ENCODE measurements at places on chromosomes 16 and 17.

GRCh38 chr16:50257876-50258275 lies 8.5 kb upstream of the ADCY7 start:
- DNase-seq = no peak

- no peak for DNase-seq
These were observed 1.0 kb upstream of the ANTKMT start for GRCh38 chr16:719815-720446.

GRCh38 chr16:50315346-50315997 lies 49.1 kb downstream of the ADCY7 start:
- no peak for DNase-seq

GRCh38 chr16:27314161-27314723 lies 468 bp downstream of the IL4R start:
- no peak for DNase-seq

DNA sequence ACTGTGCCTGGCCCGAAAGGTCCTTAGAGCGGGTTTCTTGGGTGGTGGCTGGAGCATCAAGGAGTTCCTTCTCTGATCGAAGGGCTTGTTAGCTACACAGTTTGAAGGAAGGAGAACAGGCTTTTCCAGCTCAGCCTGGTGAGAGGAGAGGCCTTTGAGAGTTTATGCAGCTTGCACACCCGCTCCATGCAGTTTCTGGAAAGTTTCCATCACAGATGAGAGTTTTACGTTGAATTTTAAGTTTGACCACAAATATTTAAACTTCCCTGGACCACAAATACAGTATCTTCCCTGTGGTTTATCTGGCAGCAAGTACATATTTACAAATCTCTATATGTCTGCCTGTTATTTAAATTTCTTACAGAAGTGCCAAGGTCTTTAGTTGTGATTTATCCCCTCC lies 56.8 kb downstream of the HIC1 start:
- DNase-seq = no peak

DNA sequence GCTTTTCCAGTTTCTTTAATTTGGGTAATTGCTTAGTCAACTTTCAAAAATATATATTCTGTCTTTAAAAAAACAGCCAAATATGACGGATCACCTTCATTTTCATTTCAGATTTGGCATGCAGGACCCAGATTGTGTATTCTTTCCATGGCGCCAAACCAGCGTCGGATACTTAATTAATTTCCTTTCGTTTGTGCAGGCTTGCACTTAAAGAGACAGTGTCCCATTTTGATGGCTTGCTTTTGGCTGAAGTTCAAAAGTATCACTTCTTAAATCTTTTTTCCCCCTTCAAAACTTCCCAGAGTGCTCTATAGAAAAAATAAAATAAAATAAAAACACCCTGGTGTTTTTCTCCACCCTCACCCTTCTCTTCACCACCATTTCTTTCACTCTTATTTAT lies 394.5 kb upstream of the SOX9 start:
- DNase-seq = no peak

GRCh38 chr16:87742781-87743490 lies 22.9 kb downstream of the KLHDC4 start:
- no peak for DNase-seq

- DNase-seq = no peak
These were observed 2.2 kb upstream of the NF1 start for GRCh38 chr17:31092475-31093064.

DNA sequence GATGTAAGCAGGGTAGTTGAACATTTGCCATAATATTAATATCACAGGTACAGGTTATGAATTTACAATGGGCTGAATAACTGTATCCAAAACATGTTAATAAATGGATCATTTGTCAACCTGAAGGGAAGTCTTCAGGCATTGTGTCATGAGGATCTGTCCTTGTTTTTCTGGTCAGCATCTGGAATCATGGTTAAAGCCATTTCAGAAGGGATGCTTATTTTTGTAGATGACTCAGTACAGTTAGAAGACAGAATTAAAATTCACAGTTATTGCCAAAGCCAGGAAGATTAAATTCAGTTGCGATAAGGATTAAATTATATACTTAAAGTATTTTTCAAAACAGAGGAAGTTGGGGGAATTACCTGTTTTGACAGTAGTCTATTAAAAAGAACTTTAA lies 8.0 kb downstream of the PSMD11 start:
- no peak for DNase-seq

- DNase-seq = peak; percentile 26
These were observed 27.2 kb upstream of the ASGR2 start for GRCh38 chr17:7141824-7142223.

DNA sequence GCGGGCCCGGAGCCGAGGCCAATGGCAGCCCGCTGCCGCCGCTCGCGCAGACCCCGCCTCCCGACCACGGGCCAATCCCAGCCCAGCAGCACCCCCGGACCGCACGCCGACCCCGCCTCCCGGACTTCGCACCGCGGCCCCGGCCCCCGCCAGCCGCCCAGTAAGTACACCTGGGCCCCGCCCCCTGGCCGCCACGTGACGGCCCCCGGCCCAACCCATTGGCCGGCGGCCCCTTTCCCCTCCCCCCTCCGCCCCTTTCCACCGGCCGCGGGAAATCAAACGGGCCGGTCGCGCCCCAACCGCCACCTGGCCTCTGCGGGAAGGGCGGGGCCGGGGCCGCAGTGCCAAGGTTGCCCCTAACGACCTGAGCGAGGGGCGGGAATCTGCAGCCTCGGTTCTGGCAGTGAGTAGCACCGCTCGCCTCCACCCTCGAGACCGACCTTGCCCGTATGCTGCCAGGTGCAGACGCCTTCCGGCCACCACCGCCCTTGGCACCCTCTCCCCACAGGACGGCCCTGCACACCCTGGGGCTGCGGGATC lies at the start of gene YBX2:
Gene YBX2 (minus strand): TSS at position 26 of the 540 bp plus-strand sequence. CDS start 139 bp downstream, outside the sequence.
- DNase-seq = peak; percentile 97

- DNase-seq = no peak
These were observed 133.3 kb downstream of the PARN start for GRCh38 chr16:14496786-14497185.

GRCh38 chr17:77208217-77208808 lies 67.5 kb downstream of the SEC14L1 start:
- no peak for DNase-seq

GRCh38 chr16:87540072-87540896 lies 47.5 kb upstream of the ZCCHC14 start:
- no peak for DNase-seq

DNA sequence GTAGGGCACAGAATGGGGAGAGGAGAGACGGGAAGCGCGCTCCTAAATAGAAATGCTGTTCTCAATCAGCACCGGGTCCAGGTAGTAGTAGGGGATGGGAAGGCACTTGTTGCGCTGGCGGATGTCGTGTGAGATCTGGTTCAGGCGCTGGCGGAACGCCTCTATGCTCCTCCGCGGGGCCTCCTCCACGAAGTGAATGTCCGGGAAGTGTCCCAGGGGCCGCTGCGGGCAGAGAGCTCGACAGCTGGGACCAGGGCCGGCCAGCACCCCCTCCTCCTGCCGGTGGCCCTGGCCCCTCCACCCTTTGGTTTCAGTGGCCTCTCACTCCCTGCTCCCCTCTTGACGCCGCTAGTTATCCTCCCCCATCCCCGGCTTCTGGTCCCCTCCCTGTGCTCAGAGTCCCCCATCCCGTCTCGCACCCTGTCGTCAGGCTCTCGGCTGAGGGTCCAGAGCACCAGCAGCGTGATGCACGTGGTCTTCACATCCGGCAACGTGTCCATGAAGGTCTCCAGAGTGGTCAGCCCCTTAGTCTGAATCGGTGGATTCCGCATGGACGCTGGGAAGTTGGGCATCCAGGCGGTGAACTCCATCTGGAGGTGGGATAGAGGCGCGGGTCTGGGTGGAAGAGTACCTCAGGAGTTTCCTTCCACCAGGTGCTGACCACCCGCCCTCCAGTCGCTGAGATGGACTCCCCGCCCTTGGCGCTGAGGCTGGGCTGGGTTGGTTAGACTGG lies 14.6 kb downstream of the ALOX12B start:
- peak; percentile 37 for DNase-seq

DNA sequence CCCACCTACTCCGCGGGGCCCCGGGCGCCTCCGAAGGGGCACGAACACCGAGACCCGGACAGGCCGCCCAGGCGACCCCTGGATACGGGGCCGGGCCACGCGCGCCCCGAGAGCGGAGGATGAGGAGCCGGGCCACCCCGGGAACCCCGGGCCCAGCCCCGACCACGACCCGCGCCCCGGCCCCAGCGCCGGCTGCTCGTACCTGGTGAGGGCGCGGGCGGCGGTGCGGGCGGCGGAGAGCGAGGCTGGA lies 192 bp downstream of the FASN start:
- no peak for DNase-seq

- DNase-seq = no peak
These were observed 194.5 kb downstream of the RPTOR start for GRCh38 chr17:80738987-80739730.

- DNase-seq = no peak
These were observed 167.4 kb downstream of the TOX3 start for GRCh38 chr16:52379551-52379950.

DNA sequence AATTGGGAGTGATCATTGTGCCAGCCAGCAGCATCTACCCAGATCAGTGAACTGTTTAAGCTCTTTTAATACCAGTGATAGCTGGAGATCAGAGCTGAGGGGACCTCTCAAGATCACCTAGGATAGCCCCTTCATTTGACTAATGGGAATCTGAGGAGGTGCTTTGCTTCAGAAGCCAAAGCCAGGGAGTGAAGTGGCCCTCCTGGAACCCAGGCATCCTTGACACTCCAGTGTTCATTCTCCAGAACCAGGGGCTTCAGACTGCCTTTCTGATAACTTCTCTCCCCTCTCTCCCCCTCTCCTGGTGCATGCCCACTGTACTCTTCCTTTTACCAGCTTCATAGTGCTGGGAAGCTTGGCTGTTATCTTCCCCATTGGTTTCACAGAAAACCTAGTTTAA lies 48.0 kb upstream of the SLC12A3 start:
- DNase-seq = no peak

- DNase-seq = no peak
These were observed 76.0 kb downstream of the MARCHF10 start for GRCh38 chr17:62732125-62732524.

DNA sequence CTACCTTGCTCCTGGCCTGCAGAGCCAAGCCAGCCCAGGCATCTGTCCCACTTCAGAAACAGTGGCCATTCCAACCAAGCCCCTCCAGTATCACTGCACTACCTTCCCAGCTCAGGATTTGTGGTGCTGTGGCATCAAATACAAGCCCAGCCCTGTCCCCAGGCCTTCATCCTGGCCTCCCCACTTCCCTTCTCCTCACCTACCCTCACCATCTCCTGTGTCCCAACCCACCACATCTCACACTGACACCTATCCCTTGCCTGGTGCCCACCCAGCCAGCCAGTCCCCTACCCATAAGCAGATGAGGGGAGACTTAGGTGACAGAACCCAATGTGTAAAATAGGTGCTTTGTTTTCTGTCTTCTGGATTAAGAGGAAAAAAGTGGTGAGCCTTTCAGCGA lies 66.0 kb upstream of the CDH5 start:
- no peak for DNase-seq

GRCh38 chr17:34478244-34478643 lies 101.1 kb upstream of the TMEM132E start:
- no peak for DNase-seq
